Stimulated activated CD8-positive, alpha-beta memory T cell treated with anti-CD3 and anti-CD28 coated beads, Interleukin-2, amount 100 ng/mL, for 1 hour (primary cell): ENCODE measurements at places on chromosomes 16 and 17.
A peak's percentile ranks its signal among the peaks of the same experiment; 100 is the strongest.

DNA sequence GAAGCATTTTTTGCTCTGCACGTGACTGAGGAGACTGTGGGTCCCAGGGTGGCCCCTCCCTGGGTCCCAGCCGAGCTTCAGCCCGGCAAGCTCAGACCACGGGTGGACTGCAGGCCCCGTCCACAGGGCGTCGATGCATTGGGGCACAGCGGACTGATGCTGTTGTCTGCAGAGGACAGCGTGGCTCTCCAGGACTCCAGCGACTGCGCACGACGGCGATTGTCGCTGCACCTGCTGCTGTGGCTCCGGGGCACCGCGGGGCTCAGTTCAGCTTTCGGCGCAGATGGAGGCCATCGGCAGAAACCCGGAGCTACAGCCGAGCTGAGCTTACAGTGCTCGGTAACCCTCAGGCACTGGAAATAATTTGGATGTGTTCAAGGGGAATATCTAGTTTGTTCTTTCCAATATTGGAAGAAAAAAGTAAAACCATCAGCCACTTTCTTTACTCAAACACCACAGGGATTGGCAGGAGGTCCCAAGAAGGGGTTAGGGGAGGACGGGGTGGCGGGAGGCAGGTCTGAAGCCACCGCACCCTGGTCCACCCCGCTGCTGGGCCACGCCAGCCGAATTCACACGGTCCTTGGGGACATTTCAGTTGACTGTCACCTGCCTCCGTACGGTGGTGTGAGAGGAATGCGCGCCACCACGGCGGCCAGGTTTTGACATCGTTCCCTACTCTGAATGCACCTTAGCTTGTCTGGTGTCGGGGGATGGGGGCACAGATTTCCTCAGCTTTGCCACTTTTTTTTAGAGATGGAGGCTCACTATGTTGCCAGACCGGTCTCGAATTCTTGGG is 88.7 kb upstream of the RPH3AL start:
- no peak for DNase-seq

- peak; percentile 71 for DNase-seq
These were observed at the start of gene HID1 for GRCh38 chr17:74972107-74972972. Gene HID1 (minus strand): TSS chr17:74972759. CDS start chr17:74972656, 103 bp downstream.

- no peak for DNase-seq
These were observed at the start of gene IGF2BP1 for GRCh38 chr17:48997103-48997826. Gene IGF2BP1 (plus strand): TSS chr17:48997385. CDS start chr17:48997746, 361 bp downstream.

- no peak for DNase-seq
These were observed 28.4 kb upstream of the TANC2 start for GRCh38 chr17:62937606-62938005.

- DNase-seq = no peak
These were observed 57.9 kb downstream of the PHKB start for GRCh38 chr16:47519037-47519436.
